ENCODE measurements at places on chromosomes 4 and X. TPM values are rescaled to one million over a fixed set of nuclear protein-coding genes. Genes with fewer than 3 reads are reported as not detected.

Gene CEP135
- 17.0 TPM for total RNA-seq

Gene DUX4
- not detected for total RNA-seq

Gene HTRA3
- not detected for total RNA-seq

Gene CT45A1
- not detected for total RNA-seq

Gene ITIH6
- total RNA-seq: not detected

Gene SPIN4
- total RNA-seq: 13.8 TPM

Gene SLC2A9
- total RNA-seq: 1.3 TPM

Gene AMTN
- total RNA-seq: not detected

Gene GASK1B
- not detected for total RNA-seq

Gene ZCCHC18
- total RNA-seq: 3.8 TPM

Gene DUSP21
- not detected for total RNA-seq

Gene PLXNA3
- 48.9 TPM for total RNA-seq

Gene TEX13B
- total RNA-seq: not detected

Gene CT55
- not detected for total RNA-seq

Gene PPBP
- not detected for total RNA-seq

Gene PCYT1B
- total RNA-seq: not detected

Gene GRIPAP1
- 81.8 TPM for total RNA-seq

Gene WDR13
- total RNA-seq: 37.6 TPM

Gene ART3
- not detected for total RNA-seq

Gene SPATA4
- total RNA-seq: not detected

Gene RIPPLY1
- not detected for total RNA-seq

Gene UGT2B15
- total RNA-seq: not detected

Gene FANCB
- total RNA-seq: 14.6 TPM

Gene ATP5ME
- 243 TPM for total RNA-seq

Gene TLR10
- total RNA-seq: 0.08 TPM

All from activated CD8-positive, alpha-beta T cell treated with anti-CD3 and anti-CD28 coated beads, Interleukin-2, amount 10 ng/mL, durations not matched to agents 7 days and 5 days (primary cell).